Liver (tissue), 10 donors: ENCODE measurements at places on chromosomes 5 and 9.

- no peaks in the 10 kb centered on the region for H3K4me1 ChIP-seq
- H3K27me3 ChIP-seq, result no peaks in the 10 kb centered on the region
- no peaks in the 10 kb centered on the region for H3K36me3 ChIP-seq
- H3K27ac ChIP-seq, result no peak overlapping the region
- no peak overlapping the region for H3K4me3 ChIP-seq
Measured at GRCh38 chr5:103445426-103446035, 117.1 kb downstream of the NUDT12 start.

DNA sequence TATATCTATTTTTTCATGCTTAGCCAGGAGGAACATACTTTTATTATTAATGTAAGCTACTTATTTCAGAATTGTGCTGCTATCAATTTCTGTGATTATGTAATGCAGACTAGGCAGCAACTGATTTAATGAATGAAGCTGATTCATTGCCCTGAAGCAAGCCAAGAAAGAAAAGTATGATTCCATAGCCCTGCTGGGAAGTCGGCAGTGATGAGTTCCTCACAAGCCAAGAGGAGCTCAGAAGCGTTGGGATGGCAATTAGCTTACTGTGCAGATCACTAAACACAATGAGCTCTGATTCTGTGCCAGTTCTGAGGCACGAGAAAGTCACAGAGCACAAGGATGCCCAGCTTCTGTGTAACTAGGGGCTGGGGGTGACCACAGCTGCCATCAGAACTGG is 254.3 kb upstream of the KLF9 start:
- no peaks in the 10 kb centered on the region for H3K36me3 ChIP-seq
- H3K27me3 ChIP-seq, result no peaks in the 10 kb centered on the region
- no peak for DNase-seq
- no peak overlapping the region for H3K27ac ChIP-seq
- H3K4me3 ChIP-seq, result no peak overlapping the region

DNA sequence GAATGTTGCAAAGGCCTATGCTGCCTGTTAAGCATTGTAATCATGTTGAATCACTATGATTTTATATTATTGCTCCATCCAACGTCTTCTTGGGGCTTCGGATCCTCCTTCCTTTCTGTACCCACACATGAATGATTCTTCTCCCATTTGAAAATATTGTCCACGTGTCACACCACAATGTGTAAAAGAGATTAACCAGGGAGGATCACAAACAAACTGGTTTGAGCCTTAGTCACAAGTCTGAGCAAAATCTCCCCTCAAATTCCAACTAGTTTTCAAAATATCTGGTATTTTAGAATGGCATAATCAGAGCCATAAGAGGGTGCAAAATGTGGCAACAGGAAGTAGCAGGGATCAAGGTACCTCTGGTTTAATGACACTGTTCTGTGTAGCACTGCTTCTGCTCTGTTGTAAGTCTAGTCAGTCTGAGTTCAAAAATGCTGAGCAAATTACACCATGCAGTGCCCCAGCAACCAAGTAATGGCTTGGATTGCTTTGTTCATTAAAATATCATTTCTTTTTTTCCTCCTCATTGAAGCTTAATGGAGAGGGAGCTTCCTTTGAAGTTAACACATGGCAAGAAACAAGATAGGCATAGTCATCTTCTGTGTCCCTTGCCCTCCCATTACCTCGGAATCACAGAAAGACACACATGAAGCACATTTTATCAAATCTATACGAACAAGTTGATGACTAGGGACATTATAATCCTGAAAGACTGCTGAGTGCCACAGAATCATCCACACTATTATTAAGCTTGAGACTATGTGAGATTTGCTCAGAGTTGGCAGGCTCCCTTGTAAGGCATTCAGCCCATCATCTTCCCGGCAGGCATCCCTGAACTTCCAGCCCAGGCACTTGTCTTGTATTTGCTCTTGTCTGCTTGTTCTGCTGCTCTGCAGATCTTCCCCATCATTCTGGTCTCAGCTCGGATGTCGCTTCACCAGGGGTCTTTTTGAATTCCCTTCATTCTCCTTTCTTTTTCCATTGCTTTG is 102.0 kb upstream of the PRLR start:
- no peaks in the 10 kb centered on the region for H3K27me3 ChIP-seq
- H3K4me1 ChIP-seq, result no peaks in the 10 kb centered on the region
- no peak for DNase-seq
- H3K27ac ChIP-seq, result no peak overlapping the region

DNA sequence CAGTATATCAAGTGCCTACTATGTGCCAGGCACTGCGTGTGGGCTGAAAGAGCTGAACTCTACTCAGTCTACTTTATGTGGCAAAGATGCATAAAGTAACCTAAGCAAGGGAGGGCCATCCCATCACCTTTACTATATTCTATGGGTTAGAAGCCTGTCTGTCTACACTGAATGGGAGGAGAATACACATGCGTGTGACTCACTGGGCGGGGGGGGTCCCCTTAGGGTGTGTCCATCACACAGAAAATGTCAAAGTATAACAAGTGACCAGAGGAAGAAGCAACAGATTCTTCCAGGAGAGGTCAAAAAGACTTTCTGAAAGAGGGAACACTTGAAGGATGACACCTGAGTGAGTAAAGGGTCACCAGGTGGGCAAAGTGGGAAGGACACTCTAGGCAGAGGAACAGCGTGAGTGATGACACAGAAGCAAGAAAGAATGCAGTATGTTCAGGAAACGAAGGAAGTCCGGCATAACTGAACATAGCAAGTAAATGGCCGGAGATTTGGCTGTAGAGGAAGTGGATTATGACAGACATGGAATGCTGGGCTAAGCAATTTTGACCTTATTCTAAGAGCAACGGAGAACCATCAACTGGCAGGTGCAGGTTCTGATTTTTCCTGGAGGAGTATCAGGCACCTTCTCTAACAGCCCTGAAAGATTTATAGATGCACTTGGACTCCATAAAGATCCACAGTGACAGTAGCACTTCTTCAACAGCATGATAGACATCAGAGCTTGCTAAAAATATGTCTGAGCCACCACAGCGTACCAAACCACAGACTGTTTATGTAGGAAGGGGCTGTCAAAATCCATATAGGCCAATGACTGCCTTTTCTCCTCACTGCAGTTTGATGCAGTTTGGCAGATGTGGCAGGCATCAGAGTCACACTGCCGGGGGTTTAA is 8.0 kb upstream of the WHRN start:
- no peak overlapping the region for H3K27ac ChIP-seq
- H3K36me3 ChIP-seq, result no peaks in the 10 kb centered on the region
- no peaks in the 10 kb centered on the region for H3K4me1 ChIP-seq
- H3K27me3 ChIP-seq, result no peaks in the 10 kb centered on the region
- no peak for DNase-seq

- H3K4me1 ChIP-seq, result no peaks in the 10 kb centered on the region
- no peaks in the 10 kb centered on the region for H3K27me3 ChIP-seq
- H3K27ac ChIP-seq, result no peak overlapping the region
- H3K4me3 ChIP-seq, result no peak overlapping the region
Measured at GRCh38 chr5:149352169-149352568, 5.7 kb upstream of the PCYOX1L start.

GRCh38 chr5:74261866-74262265 is 378.7 kb downstream of the ENC1 start:
- no peak overlapping the region for H3K4me3 ChIP-seq
- no peaks in the 10 kb centered on the region for H3K4me1 ChIP-seq
- H3K36me3 ChIP-seq, result no peaks in the 10 kb centered on the region
- H3K27ac ChIP-seq, result no peak overlapping the region
- DNase-seq, result no peak

DNA sequence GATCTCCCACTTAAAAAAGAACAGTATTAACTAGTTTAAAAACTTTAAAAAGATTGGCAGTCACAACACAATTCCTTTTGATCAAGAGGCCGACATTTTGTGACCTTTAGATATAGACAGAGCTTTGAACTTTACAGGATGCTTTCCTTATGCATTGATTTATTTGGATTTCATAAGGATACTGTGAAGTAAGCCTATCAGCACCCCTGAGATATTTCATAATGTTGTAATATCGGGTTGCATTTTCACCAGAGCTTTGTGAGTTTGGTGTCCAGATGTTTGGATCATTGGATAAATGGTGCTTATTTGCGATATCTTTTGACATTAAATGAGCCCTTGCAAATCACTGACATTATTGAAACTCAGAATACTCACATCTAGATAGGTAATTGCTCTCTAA is 7.7 kb downstream of the PALM2AKAP2 start:
- H3K36me3 ChIP-seq, result no peaks in the 10 kb centered on the region
- no peak for DNase-seq
- H3K4me3 ChIP-seq, result no peak overlapping the region
- peaks cover 67% of the 10 kb centered on the region for H3K4me1 ChIP-seq
